ENCODE measurements at places on chromosomes 2 and 18. TPM values are rescaled to one million over a fixed set of nuclear protein-coding genes. Genes with fewer than 3 reads are reported as not detected.

Gene GALR1
- total RNA-seq: 0.54 TPM

Gene SULT1C2
- not detected for total RNA-seq

Gene LINC00305
- not detected for total RNA-seq

Gene TEX44
- total RNA-seq: not detected

Gene KCNIP3
- 12.0 TPM for total RNA-seq

Gene C1QL2
- total RNA-seq: not detected

Gene EVX2
- total RNA-seq: 1.9 TPM

Gene LRATD1
- total RNA-seq: 5.7 TPM

Gene IL37
- not detected for total RNA-seq

GRCh38 chr2:217847552-217848350 is 155.0 kb downstream of the TNS1 start:
- no peak for DNase-seq

- no peak for DNase-seq
Observed at GRCh38 chr2:88540346-88540745, 86.9 kb downstream of the EIF2AK3 start.

- DNase-seq: no peak
Observed at GRCh38 chr2:208373460-208374089, 33.0 kb upstream of the PTH2R start.

- DNase-seq: no peak
Observed at GRCh38 chr2:151228847-151229512, 32.7 kb downstream of the RBM43 start.

DNA sequence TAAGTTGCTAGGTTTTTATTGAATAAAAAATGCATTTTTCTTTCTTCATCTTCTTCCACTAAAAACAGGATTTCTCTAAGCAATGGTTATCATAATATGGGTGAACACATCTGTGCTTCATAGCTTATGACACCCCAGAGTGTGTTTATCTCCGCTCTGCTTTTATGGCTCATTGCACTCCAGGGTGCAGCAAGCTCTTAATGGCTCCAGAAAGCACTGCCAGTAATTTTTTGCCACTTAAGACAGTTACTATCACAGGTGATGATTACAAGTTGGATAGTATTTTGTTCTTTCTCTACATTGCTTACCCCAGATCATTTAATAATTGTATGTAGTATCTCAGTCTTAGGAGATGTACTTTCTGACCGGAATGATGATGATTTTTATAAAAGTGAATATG is 239.3 kb upstream of the CDH20 start:
- DNase-seq: no peak

DNA sequence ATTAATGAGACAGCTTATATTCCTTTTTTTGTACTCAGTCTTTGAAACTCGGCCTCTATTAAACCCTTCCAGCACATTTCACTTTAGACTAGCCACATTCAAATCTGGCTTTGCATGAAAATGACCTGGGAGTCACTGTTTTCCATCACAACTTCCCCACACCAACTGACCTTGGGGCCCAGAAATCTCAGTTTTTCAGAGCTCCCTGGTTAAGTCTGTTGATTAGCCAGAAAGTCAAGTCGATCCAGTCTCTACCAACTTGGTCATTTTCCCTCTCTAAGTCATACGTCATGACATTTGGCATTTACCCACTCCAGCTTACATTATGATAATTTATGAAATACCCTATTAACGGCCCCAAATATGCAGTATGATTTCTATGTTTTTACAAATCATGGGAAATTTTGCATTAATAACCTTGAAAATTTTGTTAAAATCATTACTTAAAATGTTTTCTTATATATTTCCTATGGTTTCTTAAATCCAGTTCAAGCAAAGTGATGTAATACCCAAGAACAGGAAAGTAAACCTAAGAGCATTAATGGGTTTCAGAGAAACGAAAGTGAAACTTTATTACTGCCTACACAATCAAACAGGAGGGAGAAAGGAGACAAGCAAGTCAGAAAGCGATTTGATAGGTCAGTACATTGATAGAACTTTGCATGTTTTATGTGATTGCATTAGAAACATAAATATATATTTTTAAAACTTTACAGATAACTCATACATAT is 77.1 kb downstream of the SPATS2L start:
- DNase-seq: no peak

- peak; percentile 56 for DNase-seq
Observed at GRCh38 chr18:46333431-46334135, 229.4 kb downstream of the HAUS1 start.

DNA sequence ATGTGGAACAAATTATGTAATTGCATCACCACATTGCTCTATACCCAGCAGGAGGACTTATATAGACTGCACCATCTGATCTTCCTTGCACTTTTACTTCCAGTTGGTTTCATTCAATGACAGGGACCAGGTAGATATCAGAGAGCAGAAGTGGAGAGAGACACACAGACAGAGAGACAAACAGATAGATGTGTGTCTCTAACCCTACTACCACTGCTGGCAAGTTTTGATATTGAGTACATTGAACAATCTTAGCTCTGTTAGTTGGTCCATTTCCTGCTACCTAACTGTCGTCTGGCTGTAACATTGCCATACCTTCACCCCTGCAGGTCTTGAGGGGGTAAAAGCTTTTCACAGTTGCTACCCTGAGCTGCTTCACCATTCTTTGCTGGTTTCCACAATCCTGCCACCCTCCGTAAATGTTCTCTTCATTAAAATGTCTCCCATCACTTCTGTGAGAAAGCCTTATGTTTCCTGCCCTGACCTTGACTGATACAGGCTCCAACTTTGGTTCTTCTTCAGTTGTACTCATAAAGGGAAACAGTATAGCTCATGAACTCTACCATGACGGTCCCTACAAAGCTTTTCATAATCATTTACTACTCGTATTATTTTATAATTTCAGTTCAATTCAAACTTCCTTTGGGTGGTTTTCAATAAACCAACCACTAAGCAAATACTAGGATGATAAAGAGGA is 62.3 kb upstream of the ITGA4 start:
- DNase-seq: no peak

- DNase-seq: no peak
Observed at GRCh38 chr2:218270721-218271486, 585 bp downstream of the PNKD start.

- DNase-seq: no peak
Observed at GRCh38 chr18:56910237-56910636, 236.7 kb upstream of the BOD1L2 start.

DNA sequence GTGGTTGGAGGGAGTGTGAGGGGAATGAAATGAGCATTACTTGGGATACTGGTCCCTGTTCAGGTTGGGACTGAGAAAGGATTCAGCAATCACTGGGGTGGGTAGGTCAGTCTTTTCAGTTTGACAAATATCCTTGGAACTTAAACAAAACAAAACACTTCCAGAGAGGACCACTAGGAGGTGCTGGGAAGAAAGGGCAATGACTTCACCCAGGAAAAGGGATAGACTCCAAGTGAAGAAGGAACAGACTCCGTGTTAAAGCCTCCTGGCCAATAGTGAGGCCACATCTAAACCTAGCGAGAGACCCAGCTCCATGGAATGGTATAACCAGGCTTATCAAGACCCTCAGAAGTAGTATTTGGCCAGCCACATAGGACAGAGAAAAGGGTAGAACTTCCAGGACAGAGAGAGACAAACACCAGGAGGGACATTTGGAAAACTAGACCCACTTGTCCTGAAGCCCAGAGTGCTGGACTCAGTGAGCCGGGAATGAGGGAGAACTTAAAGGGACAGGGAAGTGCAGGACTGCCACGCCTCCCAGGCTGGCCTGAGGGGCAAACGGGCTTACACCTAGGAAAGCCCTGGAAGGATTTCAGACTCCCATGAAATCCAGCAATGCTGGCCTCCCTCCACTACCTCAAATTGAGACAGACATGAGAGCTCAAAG is 19.6 kb upstream of the KCNG3 start:
- no peak for DNase-seq

DNA sequence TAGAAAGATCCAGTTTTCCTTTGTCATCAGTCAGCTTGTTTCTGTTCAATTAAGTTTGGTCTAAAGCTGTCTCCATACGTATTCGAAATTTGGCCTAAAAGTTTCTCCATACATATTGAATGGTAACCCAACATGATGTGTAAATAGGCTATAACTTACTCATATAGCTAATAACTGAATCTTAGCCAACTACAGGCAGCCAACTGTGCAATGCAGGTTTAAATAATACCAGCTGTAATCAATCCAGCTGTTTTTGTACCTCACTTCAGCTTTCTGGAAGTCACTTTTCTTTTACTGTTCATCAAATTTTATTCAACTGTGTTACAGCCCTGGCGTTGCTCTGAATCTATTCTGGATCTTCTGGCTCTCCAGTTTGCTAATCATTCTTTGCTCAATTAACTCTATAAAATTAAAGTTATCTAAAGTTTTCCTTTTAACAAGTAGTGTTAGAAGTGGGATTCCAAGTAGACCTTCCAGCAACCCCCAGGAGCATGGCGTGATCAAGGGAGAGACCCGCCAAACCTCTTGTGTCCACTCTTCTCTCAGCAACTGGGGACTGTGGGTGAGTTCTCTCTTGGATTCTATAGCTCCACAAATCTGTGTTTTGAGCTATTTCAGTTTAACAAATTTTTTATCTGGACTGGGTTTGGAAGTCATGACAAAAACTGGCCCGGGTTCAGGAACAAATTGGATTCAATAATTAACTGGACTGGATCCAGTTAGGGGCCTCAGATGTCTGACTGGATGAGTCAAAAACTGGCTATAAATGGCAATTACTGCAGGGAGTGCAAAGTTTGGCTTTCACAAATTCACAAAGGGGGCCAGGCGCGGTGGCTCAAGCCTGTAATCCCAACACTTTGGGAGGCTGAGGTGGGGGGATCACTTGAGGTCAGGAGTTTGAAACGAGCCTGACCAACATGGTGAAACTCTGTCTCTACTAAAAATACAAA is 329.7 kb upstream of the ST6GAL2 start:
- DNase-seq: no peak

DNA sequence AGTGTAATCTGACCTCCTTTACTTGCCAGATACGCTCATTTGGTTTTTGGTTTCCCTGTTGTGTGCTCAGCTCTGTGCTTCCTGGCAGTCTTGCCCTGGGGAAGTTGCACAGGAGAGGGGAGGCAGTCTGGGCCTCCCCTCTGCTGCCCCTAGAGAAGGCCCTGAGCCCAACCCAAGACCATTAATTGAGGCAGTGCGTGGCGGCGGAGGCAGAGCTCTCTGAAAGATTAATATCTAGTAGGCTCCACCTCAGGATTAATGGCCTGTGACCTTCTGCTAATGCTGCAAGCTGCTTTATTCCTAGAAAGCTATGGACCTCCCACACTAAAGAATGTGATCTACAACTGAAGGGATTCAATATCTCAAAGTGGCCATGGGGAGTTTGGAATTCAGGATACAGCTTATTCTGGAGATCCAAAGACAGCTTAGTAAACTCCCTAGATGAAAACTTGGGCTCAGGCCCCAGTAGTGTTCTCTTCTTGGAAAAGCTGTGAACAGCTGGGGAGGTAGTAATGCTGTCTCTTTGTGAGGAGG is 41.4 kb upstream of the MAPRE2 start:
- DNase-seq: no peak

DNA sequence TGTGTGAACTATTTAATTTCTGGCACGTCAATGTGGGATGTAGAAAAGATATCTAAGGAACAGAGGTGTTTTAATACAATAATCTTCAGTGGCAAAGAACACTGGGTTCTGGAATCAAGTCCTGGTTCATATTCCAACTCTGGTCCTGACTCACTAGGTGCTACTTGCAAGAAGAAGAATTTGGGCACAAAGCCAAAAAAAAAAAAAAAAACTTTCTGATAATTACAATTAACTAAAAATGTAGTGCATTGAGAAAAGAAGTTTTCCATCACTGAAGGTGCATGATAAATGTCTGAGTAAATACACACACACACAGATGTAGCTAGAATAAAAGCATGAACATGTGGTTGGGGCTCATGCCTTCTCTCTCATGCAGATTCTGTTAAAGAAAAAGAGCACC is 424.4 kb upstream of the REG3G start:
- DNase-seq: no peak

DNA sequence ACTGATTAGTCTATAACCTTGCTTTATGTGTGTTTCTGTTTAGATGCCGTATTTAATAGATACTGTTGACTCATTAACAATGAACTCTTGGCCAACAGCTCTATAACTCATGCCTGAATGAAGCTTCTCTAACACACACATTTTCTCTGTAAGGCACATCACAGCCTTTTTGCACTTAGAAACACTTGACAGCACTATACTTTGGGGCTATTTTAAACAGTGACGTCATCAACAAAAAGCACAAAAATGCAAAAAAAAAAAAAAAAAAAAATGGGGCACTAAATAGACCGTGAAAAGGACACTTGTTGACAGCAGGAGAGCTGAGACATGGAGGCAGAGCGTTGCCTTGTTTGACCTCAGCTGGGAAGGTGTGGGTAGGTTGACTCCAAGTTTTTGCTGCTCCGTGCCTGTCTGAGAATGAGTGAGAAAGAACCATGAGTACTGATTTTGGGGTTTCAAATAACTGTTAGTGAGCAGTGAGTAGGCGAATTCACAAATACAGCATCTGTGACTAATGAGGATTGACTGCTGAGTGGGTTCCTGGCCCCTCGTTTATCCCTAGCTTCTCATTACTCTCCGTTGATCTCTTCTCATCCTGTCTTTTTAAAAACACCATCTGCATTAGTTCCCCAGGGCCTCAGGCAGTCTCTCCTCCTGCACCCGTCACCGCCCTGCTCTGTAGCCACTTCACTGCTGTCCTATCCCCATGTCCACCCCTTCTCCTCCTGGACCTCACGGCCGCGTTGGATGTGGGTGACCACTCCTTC is 24.4 kb downstream of the SPP2 start:
- no peak for DNase-seq

DNA sequence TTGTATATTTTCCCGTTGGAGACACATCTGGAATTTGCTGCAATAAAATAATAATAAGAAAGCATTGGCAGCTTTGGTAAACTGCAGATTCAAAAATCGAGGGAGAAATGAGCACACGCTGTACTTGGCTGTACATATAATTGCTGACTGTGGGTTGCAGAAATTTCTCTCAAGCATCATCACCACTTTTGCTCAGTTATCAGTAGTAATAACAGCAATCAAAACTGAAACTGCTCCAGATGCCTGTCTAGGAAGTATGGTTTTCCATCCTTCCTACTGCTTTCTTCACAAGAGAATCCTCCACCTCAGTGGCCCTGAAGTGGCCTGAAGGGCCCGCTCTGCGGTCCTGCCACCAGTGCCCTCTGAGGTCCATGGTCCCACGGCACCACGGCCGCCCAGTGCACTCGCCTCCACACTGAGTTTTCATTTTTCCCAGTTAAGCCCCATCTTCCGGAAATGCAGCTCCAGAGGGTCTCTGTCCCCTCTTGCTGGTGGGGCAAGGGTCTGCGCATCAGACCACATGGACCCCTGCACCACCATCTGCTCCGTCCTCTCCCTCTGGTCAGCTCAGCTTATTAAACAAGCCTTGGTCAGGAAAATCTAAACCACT is 3.9 kb downstream of the DUSP28 start:
- DNase-seq: peak; percentile 32

GRCh38 chr2:113185664-113186432 is 12.1 kb downstream of the PSD4 start:
- no peak for DNase-seq
